ENCODE measurements at places on chromosomes 16 and 17.

- H3K36me3 ChIP-seq: no peaks in the 10 kb centered on the region
- H3K27me3 ChIP-seq: no peaks in the 10 kb centered on the region
- no peak for DNase-seq
- H3K4me3 ChIP-seq: no peak overlapping the region
- peak overlapping the region; percentile 76 for H3K27ac ChIP-seq
- peaks cover 46% of the 10 kb centered on the region for H3K4me1 ChIP-seq
Measured at GRCh38 chr17:17561408-17562145, 29.9 kb downstream of the PEMT start.

- no peak for DNase-seq
- no peak overlapping the region for H3K27ac ChIP-seq
- H3K4me1 ChIP-seq: no peaks in the 10 kb centered on the region
- H3K27me3 ChIP-seq: no peaks in the 10 kb centered on the region
- no peak overlapping the region for H3K4me3 ChIP-seq
Measured at GRCh38 chr16:66146798-66147197, 219.7 kb upstream of the CDH5 start.

DNA sequence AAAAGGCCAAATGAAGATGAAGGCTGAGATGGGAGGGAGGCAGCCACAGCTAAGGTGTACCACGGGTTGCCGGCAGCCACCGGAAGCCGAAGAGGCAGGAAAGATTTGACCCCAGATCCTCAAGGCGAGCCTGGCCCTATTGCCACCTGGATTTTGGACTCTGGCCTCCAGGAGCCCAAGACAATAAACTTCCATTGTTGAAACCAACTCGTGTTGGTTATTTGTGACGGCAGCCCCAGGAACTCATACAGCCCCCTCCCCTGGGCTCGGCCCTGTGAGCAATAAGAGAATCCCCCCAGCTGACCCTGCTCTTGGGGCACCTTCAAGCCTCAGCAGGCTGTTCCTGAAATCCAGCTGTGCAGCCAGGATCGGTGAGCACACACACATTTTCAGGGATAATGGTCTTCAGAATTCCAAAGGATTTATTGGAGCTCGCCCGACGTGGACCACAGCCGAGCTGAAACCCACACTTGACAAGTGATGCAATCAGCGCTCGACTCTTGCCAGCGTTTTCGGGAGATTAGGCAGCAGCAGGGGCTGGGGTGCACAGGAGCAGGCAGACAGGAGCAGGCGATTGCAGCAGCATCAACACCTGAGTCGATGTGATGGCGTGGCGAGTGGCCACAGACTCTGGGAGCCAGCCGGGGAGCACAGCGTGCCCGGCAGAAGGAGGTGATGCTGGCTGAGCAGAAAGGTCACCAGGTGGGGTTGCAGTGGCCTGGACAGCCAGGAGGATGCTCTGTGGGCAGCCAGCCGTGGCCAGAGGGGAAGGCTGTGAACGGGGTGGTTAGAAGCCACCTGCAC lies 22.4 kb upstream of the CBX4 start:
- no peaks in the 10 kb centered on the region for H3K36me3 ChIP-seq
- DNase-seq: no peak
- H3K27ac ChIP-seq: no peak overlapping the region
- no peak overlapping the region for H3K4me3 ChIP-seq
- no peaks in the 10 kb centered on the region for H3K4me1 ChIP-seq
- no peaks in the 10 kb centered on the region for H3K27me3 ChIP-seq

- H3K27me3 ChIP-seq: no peaks in the 10 kb centered on the region
- no peak overlapping the region for H3K4me3 ChIP-seq
- H3K36me3 ChIP-seq: no peaks in the 10 kb centered on the region
- H3K27ac ChIP-seq: peak overlapping the region; percentile 42
- no peaks in the 10 kb centered on the region for H3K4me1 ChIP-seq
- peak; percentile 60 for DNase-seq
Measured at GRCh38 chr17:16987830-16988601, 16.1 kb upstream of the TNFRSF13B start.

- no peak overlapping the region for H3K4me3 ChIP-seq
- H3K27me3 ChIP-seq: no peaks in the 10 kb centered on the region
- peak overlapping the region; percentile 83 for H3K27ac ChIP-seq
- peaks cover 18% of the 10 kb centered on the region for H3K36me3 ChIP-seq
- DNase-seq: no peak
- no peaks in the 10 kb centered on the region for H3K4me1 ChIP-seq
Measured at GRCh38 chr16:10539236-10539635, 41.2 kb downstream of the EMP2 start.

GRCh38 chr16:87229230-87230188 lies 87.7 kb downstream of the C16orf95 start:
- no peak overlapping the region for H3K4me3 ChIP-seq
- no peaks in the 10 kb centered on the region for H3K27me3 ChIP-seq
- H3K36me3 ChIP-seq: no peaks in the 10 kb centered on the region
- DNase-seq: no peak

DNA sequence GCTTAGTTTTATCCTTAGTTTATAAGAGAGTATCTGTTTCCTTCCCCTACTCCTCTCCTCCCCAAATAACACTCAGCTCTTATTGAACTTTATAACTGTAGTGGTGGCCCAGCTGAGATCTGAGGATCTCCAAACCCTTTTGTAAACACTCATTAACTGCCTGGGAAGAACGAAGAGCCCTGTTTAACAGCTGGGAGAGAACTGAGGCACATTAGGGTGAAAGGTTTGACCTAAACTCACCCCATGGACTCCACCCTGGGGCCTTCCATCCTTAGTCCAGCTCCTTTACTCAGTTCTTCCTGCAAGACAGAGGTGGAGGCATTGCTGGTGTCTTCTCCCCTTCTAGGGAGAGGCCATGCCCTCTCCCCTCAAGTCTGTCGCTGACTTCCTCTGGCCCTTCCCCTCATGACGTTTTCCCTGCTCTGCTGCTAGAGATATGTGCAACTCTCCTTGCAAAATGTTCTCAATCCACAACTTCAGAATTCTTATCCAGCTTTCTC lies 1.2 kb upstream of the RARA start:
- H3K27me3 ChIP-seq: no peaks in the 10 kb centered on the region
- peak overlapping the region; percentile 62 for H3K27ac ChIP-seq
- H3K4me3 ChIP-seq: no peak overlapping the region
- no peak for DNase-seq

- no peak overlapping the region for H3K4me3 ChIP-seq
- H3K4me1 ChIP-seq: no peaks in the 10 kb centered on the region
- no peak for DNase-seq
- H3K27ac ChIP-seq: no peak overlapping the region
- H3K27me3 ChIP-seq: peaks cover 8% of the 10 kb centered on the region
Measured at GRCh38 chr16:26772503-26772902, 294.2 kb upstream of the C16orf82 start.

DNA sequence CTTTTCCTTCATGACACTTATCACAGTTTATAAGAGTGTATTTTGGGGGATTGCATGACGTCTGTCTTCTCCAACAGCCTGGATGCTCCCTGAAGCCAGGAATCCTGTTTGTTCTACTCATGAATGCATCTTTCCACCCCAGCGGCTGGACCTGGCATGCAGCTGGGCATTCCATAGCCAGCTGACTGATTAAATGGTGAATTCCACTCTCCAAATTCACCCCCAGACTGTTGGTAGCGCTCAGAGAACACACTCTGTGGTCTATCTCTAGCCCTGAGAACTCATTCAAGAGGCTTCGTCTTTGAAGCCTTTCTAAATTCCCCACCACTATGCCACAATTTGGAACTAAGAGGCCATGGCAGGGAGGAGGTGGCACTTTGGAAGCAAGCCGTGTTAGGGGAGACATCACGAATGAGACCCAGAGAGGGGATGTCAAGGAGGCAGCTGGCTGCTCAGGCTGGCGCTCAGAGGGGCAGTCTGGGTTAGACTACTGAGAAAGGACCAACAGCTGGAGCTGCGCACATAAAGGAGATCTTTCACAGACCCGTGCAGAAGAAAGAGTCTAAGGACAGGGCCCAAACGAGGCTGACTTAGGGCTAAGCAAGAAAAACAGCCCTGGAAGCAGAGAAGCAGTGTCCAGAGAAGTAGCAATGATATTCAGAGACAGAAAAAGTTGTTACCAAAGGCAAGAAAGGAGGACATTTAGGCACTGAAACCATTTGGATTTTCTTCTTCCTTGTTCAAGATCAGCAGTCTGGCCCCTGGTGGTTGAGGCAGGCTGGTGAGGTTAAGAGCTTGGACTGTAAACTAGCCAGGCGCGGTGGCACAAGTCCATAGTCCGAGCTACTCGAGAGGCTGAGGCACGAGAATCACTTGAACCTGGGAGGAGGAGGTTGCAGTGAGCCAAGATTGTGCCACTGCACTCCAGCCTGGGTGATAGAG lies 42.4 kb upstream of the ZNF629 start:
- H3K27ac ChIP-seq: no peak overlapping the region
- no peak for DNase-seq
- H3K27me3 ChIP-seq: no peaks in the 10 kb centered on the region
- no peaks in the 10 kb centered on the region for H3K36me3 ChIP-seq
- H3K4me3 ChIP-seq: no peak overlapping the region
- H3K4me1 ChIP-seq: peaks cover 8% of the 10 kb centered on the region

GRCh38 chr17:77802811-77803220 lies 155.7 kb upstream of the TNRC6C start:
- no peaks in the 10 kb centered on the region for H3K36me3 ChIP-seq
- no peaks in the 10 kb centered on the region for H3K4me1 ChIP-seq
- H3K27me3 ChIP-seq: no peaks in the 10 kb centered on the region
- H3K4me3 ChIP-seq: peak overlapping the region; percentile 15
- DNase-seq: no peak

- H3K27ac ChIP-seq: no peak overlapping the region
- H3K27me3 ChIP-seq: peaks cover 56% of the 10 kb centered on the region
- DNase-seq: no peak
- no peak overlapping the region for H3K4me3 ChIP-seq
- H3K36me3 ChIP-seq: no peaks in the 10 kb centered on the region
Measured at GRCh38 chr17:36629252-36629847, 28.0 kb downstream of the MRM1 start.
